ENCODE measurements at places on chromosomes 6 and 20.

DNA sequence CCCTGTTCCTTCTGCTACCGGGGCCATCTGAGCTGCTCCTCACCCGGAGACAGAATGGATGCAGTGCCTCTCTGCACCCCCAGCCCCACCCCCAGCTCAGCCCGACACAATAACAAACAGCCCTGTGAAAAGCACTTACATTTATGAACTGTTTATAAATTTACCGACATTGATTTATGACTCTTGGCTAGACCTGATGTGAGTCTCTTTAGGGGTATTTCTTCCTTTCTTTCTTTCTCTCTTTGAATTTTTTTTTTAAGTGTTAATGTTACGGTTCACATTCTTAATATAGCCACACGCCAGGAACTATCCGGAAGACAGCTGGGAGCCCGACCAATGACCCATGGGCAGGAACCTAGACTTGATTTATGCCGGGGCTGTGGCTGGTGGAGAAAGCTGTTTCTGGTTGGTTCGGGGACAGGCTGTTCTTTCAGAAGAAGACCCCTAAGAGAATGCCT is 266.3 kb downstream of the CDC5L start:
- no peak for DNase-seq

DNA sequence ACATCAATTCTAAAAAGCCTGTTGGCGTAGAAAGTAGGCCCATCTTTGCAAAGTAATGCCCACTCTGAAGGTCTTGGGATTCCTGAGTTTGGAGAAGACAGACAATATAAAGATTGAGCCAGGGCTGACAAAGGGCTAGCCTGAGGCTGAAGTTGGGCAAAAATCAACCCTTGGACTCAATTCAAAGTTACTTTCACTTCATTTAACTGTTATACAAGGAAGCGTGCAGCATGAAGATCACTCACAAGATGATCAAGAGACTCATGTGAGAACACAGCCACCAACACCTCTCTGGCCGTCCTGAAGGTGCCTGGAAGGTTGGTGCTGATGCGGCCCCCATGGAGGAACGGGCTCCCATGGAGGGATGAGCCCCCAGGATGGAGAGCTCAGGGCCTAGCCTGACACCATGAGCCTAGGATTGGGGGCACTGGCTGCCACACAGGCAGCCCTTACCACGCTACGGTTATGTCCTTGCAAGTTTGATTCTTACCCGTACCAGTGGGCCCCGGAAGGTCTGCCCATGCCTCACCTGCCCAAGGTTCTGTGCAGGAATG is 26.6 kb downstream of the FOXC1 start:
- no peak for DNase-seq

- DNase-seq, result no peak
These were observed 95.5 kb upstream of the AGPAT4 start for GRCh38 chr6:161369339-161369738.

DNA sequence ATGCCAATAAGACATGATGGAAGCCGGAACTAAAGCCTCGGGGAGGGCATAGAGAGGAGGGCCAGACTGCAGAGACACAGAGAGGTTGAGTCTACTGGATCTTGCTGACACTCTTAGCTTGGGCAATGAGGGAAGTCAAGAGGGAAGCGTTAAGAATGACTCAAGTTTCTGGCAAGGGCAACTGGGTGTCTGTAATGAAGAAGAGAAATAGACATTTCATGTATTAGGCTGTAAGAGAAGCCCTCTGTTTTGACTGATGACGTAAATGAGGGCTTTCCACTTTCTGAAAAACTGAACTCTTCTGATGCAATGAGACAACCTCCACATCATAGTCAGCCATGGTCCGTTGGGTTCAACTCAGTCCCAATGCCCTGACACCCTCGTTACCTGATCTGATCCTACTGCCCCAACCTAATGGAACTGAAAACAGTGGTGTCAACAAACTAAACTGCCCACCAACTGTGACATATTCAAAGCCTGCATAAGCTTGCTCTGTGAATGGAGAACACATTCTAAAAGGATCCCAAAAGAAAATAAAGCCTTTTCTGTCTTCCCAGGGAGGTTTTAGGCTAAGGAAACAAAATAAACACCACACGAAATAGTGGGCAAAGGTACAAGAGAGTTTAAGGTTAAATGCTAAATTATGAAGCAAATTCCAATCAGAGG is 45.8 kb upstream of the PNRC1 start:
- peak; percentile 92 for DNase-seq

DNA sequence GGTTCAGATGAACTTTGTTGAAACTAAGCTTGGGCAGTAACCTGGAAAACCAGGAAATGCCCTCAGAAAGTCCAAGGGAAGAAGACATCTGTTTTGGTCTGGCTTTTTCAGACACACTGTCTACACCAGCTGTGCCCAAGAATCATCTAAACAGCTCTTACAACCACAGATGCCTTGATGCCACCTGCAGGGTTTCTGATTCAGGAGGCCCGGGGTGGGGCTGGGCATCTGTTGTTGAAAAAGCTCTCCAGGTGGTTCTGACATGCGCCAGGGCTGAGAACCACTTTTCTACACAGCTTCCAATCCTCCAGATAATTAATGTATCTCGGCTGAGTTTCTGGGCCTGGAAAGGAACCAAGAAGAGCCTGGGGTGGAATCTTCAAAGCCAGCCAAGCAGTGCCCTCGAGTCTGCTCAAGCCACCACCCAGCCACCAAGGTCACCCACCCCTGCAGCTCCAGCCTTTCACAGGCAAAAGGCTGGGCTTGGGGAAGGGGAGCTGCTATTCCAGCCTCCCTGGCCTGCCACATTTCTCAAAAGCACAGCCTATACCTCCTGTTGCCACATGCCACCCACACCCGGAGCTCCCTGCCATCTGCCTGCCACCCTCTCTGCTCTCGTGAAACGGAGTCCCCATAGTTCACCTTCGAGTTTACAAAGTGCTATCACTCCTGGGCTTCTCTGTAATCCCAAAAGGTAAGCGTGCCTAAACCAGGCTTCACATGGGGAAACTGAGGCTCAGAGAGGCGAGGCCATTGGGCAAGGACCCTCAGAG is 9.4 kb downstream of the MDGA1 start:
- no peak for DNase-seq

Measured in vagina (tissue), 2 donors.